ENCODE measurements at places on chromosomes 1 and 21.

GRCh38 chr1:112337028-112337531 lies 58.9 kb upstream of the CTTNBP2NL start:
- DNase-seq: peak; percentile 53

GRCh38 chr21:33308586-33309490 lies 15.9 kb upstream of the IFNAR1 start:
- no peak for DNase-seq

- DNase-seq: peak; percentile 41
Measured at GRCh38 chr1:212118167-212118871, 82.8 kb downstream of the DTL start.

GRCh38 chr1:38222891-38223290 lies 176.3 kb upstream of the POU3F1 start:
- DNase-seq: peak; percentile 12

GRCh38 chr1:168379104-168379860 lies 98.6 kb downstream of the TBX19 start:
- DNase-seq: peak; percentile 44

GRCh38 chr1:30834253-30834652 lies 74.3 kb downstream of the SDC3 start:
- no peak for DNase-seq

DNA sequence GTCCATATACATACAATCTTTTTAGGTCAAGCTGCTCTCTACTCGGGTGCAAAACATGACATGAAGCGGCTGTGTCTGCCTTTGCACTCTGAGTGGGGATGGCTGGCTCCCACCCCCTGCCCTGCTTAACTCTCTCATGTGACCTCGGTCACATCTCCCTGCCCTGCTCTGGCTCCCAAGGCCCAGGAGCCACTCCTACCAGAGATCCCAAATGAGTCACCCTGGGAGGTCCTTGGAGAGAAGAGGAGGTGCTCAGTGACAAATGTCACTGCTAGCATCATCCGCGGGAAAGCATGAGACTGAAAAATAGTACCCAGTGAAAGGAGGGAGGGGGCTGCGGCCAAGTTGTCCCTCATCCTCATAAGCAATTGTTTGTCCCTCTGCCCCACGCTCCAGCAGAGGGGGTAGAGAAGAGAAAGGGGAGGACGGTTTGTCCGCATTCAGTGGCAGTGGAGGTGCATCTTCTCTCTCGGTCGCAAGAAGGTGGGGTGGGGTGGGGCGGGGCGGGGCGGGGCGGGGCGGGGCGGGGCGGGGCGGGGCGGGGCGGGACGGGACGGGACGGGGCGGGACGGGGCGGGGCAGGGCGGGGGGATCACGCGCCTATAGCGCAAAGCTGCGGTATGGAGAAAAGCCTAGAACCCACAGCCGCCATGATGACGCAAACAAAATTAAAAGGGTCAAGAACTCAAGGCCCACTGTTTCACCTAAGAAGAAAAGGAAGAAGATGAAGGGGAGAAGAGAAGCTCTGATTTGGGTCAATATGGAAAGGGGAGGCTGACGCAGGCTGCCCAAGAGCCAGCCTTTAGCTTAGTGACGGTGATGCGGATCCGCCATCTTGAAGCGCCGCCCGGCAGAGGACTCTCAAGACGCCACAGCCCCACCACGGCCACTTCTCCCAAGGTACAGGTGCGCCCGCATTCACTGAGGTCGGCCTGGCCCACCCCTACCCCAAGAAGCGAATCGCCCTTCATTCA lies 66.2 kb downstream of the CD46 start:
- no peak for DNase-seq

- no peak for DNase-seq
Measured at GRCh38 chr1:96536581-96536980, 185.0 kb upstream of the PTBP2 start.

DNA sequence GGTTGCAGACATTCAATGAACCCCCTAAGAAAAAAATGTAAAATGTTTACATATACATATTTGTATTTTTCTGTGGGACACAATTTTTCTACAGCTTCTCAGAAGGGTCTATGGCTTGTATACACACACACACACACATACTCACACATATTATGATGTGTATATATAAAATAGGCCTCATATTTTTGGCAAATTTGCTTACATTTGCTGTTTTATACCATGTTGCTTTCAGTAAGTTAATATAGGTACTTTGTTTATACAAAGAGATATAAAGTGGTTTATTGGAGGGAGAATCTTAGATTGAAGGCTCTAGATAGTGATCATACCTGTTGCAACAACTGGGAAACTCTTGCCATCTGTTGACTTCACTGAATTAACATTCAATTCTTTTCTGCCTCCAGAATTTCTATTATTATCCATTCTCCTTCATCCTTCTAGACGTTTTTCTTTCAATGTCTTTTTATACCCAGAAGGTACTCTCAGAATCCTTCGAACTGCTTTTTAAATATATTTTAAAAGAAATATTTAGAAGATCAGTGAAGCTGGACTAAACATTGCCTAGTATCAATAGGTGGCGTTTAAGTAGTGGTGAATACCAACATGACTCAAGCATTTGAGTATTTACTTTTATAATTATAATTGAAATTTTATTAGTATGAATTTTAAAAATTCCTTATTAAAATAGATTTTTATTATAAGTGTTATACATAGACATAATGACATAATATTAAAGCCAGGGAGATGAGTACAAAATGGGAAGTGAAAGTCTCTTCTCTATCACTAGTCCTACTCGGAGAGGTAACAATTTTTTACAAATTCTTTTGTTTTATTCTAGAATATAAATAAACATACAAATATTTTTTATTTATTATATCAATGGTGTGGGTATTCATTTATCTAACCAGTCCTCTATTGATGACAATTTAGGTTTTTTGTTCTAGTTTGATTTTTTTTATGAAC lies 10.2 kb downstream of the CD55 start:
- DNase-seq: no peak

GRCh38 chr1:234600418-234601281 lies 9.3 kb downstream of the IRF2BP2 start:
- DNase-seq: peak; percentile 35

Data from mammary epithelial cell (primary cell).